ENCODE measurements at places on chromosomes 12 and 14. TPM values are rescaled to one million over a fixed set of nuclear protein-coding genes. Genes with fewer than 3 reads are reported as not detected.

DNA sequence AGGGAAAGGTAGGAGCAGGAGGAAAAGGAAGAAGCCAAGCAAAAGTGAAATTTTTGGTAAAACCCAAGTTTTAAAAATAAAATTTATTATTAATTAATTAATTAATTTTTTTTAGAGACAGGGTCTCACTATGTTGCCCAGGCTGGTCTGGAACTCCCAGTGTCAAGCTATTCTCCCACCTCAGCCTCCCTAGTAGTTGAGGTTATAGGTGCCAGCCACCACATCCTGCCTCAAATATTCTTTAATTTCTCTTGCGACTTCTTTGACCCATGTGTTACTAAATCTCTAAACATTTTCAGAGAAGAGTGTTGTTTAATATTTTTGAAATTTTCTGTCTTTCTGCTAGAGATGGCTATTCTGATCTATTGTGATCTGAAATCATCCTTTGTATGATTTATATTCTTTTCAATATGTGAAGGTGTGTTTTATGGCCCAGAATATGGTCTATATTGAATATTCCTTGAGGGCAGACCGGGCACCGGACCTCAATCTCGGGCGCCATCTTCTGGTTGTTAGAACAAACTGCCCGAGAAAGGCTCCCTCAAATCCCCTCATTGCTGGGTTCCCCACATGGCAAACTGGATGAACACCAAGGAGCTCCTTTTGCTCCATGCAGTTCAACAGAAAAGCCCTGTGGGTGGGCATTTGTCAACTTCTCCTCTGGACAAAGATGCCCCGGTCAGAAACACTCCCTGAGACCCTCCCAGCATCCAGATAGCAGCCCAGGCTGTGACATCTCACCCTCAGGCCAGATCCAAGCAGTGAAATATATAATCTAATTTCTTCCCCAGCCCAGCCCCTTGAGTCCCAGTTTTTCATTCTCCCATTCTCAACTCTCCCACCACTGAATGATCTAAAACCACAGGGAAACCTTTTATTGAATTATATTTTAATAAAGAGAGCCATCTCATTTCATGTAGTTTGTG is 110.5 kb downstream of the ASCL4 start:
- peak; percentile 29 for DNase-seq

DNA sequence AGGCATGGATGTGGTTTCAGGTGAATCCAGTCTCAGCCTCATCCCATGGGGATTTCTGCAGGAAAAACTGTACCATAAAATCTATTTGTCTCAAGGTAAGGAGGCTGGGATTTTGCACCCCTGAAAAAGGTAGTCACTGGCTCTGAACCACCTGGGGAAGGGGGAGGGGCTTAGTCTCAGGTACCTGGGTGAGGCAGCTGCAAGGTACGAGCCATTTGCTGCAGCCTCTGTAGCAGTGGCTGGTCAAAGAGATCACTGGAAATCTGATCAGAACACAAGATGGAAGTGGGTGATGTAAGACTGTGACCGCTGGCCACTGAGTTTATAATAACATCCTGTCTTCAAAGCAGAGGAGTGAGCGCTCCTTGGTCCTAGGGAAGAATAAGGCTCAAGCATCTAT is 209.9 kb upstream of the NOS1 start:
- DNase-seq: no peak

DNA sequence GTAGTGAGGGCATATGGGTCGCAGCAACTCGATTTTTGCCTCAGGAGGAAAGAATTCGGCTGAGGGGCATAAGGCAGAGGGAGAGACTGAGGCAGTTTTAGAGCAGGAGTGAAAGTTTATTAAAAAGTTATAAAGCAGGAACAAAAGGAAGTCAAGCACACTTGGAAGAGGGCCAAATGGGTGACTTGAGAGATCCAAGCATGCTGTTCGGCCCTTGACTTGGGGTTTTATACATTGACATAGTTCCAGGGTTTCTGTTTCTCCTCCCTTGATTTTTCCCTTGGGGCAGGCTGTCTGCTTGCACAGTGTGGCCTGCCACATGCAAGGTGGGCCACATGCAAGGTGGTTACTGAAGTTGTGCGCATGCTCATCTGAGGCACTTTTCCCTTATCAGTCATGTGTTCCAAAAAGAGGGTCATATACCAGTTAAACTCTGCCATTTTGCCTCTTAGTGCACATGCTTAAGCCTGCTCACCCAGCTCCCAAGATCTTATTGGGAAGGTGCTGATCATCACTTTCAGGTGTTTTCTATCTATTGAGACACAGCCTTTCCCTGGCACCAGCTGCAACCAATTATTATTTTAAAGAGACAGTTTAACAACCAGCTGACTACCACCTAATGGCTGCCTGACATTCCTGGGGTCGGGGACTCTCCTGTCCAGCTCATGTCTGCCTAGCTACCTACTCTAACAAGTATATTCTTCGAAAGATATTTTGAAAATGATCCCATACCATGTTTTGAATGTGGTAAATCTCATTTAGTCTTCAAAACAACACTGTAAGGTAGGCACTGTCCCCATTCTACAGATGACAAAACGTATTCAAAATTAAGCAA is 19.9 kb downstream of the PTGER2 start:
- DNase-seq: no peak

DNA sequence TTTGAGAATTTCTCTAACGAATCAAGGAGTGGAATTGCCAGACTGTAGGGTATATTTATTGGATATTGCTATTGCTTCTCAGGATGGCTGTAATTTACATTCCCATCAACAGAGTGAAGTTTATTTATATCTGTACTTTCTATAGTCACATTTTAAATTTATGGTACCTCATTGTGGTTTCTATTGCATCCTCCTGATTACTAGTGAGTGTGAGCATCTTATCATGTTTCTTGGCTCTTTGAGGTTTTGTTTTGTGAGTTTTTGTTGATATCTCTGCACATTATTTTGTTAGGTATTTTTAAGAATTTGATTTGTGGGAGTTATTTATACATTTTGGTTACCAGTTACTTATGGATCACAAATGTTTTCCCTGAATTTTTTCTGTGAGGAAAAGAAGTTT is 13.9 kb downstream of the DNM1L start:
- DNase-seq: no peak

- no peak for DNase-seq
Observed at GRCh38 chr12:109925185-109925840, 25.2 kb downstream of the TCHP start.

DNA sequence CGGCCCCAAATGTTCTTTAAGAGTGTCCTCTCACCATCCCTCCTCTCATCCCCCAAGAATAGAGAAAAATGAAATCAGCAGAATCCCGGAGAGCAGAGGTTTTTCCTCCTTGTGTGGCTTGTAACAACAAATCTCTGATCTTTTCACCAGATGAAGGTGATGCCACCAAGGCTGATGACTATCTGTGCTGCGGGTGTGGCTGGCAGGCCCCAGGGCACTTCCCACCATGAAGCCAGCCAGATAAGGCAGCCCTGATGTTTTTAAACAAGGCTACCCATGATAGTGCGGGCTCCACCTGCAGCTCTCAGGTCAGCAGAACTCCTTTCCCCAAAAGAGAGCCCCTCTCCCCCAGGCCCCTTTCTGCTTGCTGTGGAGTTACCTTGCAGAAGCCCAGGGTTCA is 58.0 kb upstream of the PARP11 start:
- no peak for DNase-seq

DNA sequence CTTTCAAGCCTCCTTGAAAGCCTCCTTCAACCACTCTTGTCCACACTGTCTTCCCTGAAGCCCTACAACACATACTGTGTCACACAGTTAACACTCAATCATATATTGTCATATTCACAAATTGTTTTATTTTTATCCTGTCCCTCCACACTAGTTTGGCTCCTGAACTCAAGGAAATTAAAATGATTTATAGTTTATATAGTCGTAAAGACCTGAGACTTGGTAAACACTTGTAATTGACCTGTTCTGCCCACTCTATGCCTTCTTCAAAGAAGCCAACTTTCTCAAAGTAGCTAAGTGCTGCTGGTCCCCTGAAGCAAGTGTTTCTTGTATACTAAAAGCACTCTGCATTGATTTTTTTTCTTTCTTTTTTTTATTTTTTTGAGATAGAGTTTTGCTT is 15.6 kb upstream of the NEK9 start:
- DNase-seq: no peak

DNA sequence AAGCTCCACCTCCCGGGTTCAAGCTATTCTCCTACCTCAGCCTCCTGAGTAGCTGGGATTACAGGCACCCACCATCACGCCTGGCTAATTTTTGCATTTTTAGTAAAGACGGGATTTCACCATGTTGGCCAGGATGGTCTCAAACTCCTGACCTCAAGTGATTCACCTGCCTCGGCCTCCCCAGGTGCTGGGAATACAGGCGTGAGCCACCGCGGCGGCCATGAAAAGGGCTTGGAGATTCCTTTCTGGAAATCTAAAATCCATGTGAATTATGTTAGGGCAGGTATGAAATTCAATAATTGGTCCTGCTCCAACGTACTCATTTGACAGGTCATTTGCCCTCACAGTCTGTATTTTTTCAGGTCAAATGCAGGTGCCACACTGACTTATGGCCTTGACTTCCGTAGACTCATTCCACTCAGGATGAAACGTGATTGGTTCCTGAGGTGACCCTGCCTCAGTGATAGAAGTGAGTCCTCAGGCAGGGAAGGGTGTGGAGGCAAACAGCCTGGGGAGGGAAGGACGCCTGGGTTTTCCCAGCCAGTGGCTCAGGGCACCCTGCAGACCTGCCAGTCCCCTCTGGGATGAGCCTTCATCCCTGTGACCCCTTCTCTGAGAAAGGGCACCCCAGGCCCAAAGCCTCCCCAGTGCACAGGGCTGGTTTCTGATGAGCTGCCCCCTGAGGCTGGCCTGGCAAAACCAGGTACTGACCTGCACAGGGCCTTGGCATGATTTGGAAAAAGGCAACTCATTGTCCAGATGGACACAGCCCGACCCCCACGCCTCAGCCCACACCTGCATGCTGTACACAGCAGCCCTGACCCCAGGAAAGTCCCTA is 48.7 kb downstream of the PSMA6 start:
- DNase-seq: no peak

- no peak for DNase-seq
Observed at GRCh38 chr14:69023035-69023434, 43.9 kb upstream of the ACTN1 start.

GRCh38 chr14:23639048-23639890 is 3.1 kb downstream of the DHRS2 start:
- DNase-seq: no peak

- no peak for DNase-seq
Observed at GRCh38 chr14:91997492-91997891, 42.4 kb downstream of the TRIP11 start.

DNA sequence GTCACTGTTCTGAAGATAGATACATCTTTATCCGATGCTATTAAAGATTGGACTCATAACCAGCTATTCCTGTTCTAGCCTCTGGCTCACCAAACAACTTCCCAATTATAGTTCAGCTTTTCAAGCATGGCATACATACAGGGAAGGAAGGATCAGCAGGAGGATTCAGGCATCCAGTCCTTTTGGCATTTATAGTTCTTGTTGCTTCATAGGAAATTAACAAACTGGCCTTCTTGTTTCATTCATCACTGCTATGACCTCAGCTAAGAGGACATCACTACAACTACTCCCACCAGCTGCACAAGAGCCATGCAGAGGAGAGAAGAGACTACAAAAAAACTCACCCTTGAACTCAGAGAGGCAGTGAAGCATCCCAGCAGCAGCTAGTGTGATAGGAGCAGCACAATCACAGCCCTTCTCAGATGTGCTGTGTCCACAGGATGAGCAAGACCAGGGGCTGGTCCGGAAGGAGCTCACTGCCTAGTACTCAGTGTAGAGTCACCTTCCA is 100.5 kb downstream of the SPTSSA start:
- no peak for DNase-seq

KLHL33 gene
- polyA plus RNA-seq: 0.43 TPM

AMHR2 gene
- not detected for polyA plus RNA-seq

TUBA1B gene
- polyA plus RNA-seq: 339 TPM

COQ10A gene
- polyA plus RNA-seq: 15.7 TPM

CABP1 gene
- polyA plus RNA-seq: not detected

RERG gene
- not detected for polyA plus RNA-seq

RAB15 gene
- 11.9 TPM for polyA plus RNA-seq

NUAK1 gene
- polyA plus RNA-seq: not detected

TPPP2 gene
- polyA plus RNA-seq: not detected

DDX54 gene
- 17.9 TPM for polyA plus RNA-seq

RESF1 gene
- polyA plus RNA-seq: 154 TPM

All from naive thymus-derived CD8-positive, alpha-beta T cell (primary cell).